ENCODE measurements at places on chromosomes 3 and 15.
A peak's percentile ranks its signal among the peaks of the same experiment; 100 is the strongest.

DNA sequence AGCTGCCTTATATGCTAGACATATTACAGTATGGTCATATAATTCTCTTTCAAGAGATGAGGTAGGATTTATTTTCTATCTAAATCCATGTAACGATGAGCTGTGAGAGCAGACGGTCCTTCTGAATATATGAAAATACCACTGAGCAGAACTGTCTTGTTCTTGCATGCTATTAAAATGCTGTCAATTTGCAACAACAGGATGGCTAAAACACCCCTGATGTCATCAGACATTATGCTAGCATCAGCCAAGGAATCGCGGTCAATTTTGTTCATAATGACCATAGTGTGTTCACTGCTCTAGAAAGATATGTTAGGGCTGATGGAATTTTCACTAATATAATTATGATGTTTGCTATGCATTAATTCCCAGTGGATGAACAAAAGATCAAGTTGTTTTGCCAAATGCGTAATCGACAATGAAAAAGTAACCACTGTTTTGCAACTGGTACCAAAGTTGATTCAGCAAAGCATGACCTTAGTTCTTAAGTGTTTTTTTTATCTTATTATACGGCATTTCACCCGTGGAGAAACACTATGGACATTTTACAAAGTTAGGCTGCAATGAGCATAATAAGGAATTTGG lies 765.4 kb upstream of the NR2F2 start:
- no peak for DNase-seq

- DNase-seq, result no peak
Observed at GRCh38 chr15:78641102-78641748, at the start of gene CHRNB4. Gene CHRNB4, minus strand, starts transcription at chr15:78641210. Its CDS starts 77 bp downstream, at chr15:78641133.

- no peak for DNase-seq
Observed at GRCh38 chr3:69194431-69195165, 72.2 kb upstream of the LMOD3 start.

- DNase-seq, result peak; percentile 79
Observed at GRCh38 chr3:186209810-186210752, 101.2 kb upstream of the ETV5 start.

- no peak for DNase-seq
Observed at GRCh38 chr3:172070269-172070668, 30.9 kb downstream of the FNDC3B start.

- DNase-seq, result no peak
Observed at GRCh38 chr3:98259-98654, 98.3 kb upstream of the CHL1 start.

GRCh38 chr15:73597036-73597638 lies 36.1 kb downstream of the NPTN start:
- no peak for DNase-seq

- no peak for DNase-seq
Observed at GRCh38 chr15:59191855-59192237, 14.8 kb upstream of the LDHAL6B start.

DNA sequence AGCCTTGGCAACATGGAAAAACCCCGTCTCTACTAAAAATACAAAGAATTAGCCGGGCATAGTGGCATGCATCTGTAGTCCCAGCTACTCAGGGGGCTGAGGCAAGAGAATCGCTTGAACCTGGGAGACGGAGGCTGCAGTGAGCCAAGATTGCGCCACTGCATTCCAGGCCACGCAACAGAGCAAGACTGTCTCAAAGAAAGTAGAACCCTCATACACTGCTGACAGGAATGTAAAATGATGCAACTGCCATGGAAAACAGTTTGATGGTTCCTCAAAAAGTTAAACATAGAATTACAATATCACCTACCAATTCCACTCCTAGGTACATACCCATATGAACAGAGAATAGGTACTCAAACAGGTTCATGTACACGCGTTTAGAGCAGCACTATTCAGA lies 158.9 kb downstream of the TBC1D5 start:
- no peak for DNase-seq

- DNase-seq, result no peak
Observed at GRCh38 chr3:134956395-134956794, 161.3 kb downstream of the EPHB1 start.
